Stimulated activated CD4-positive, alpha-beta T cell treated with anti-CD3 and anti-CD28 coated beads, Interleukin-1b, Interleukin-23, amount 100 ng/mL, for 1 hour (primary cell): ENCODE measurements at places on chromosomes 2 and 18.

GRCh38 chr18:72700961-72701710 is 157.0 kb upstream of the CBLN2 start:
- no peak for DNase-seq

DNA sequence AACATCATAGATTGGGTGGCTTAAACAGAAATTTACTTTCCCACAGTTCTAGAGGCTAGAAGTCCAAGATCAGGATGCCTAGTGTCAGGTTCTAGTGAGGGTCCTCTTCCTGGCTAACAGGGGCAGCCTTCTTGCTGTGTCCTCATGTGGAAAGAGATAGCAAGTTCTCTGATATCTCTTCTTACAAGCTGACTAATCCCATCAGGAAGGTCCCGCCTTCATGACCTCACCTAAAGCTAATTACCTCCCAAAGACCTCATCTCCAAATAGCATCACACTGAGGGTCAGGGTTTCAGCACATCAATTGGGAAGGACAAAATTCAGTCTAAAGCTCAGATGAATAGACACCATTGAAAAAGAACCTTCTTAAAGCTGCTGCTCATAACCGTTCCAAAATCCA is 22.9 kb downstream of the ACVR1 start:
- DNase-seq: no peak

DNA sequence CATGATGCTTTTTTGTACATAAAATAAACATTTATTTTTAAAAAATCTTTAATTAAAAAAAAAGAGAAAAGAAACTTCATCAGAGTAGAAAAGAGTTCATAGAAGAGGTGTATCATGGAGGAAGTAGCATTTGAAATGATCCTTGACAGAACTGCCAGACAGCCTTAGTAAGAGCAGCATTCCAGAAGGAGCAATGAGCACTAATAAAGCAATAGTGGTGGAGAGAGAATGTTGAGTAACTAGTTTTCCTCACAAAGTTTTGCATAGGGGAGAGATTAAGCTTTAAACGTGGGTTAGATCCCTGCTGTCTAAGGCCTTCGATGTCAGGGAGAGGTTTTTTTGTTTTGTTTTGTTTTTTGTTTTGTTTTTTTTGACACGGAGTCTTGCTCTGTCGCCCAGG is 29.8 kb upstream of the METTL21A start:
- DNase-seq: no peak

- DNase-seq: no peak
Measured at GRCh38 chr2:205245001-205245400, 437.3 kb upstream of the NRP2 start.

- no peak for DNase-seq
Measured at GRCh38 chr2:95296011-95296410, 1.1 kb upstream of the KCNIP3 start.

DNA sequence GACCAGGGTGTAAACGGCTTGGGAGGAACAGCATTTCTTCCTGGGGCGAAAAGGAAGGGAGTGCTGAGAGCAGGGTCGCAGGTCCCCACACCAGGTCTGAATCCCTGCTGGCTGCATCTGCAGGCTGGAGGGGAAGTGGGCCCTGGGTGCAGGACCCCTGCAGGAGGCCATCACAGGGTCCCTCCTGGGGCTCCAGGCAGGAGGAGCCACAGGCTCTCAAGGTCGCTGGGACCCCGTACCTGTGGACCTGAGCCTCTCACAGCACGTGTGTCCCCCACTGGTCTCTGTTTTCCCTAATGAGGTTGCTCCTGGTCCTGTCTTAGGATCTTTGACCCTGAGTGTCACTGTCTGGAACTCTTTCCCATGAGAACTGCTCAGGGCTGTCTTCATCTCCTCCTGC is 147.8 kb upstream of the ZNF236 start:
- no peak for DNase-seq

DNA sequence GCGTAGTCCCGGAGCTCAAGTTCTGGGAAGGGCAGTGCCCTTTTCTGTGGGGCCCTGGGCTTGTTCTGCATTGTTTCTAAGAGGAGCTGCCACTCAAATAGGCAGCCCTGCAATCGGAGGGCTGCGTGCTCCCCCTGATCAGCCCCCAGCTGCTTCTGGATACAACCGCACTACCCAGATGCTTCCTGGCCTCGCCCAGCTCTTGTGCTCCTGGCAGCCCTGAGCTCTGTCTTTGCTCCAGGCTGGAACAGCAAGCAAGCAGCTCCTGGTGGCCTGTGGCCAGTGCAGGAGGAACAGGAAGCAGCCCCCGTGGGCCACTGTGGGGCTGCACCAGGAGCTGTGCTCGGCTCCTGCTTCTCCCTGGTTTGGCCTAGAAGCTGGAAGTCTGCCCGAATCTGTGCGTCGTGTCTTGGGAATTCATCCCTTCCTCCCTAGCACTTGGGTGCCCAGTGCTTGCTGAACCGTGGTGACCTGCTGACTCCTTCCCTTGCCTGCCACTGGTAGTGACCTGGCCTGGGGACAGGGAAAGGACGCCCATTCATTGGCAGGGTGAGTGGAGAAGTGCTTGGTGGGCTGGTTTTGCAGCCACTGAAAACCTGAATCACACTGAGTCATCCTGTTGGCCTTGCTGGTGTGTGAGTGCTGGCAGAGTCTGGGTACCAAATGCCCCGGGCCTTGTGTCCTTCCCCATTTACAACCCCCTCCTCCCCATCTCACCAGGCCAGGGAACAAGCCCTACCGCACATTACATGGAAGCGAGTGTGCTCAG is 27.3 kb upstream of the NTSR2 start:
- DNase-seq: no peak

DNA sequence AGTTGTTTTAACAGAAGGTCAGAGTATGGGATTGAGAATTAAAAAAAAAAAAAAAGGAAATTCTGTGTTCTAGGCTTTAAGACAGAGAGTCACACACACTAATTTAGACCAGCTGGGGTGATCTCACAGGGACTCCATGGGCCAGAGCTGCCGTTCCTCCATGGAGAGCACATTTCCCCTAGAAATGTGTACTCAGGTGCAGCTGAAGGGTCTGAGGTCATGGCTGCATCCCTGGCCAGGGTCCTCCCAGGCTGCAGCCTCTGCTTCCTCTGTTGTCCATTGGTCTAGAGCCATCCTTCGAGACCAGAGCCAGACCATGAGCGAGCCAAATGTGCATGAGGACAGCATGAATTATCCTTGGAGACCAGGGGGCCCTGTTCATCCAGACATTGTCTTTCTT is 190.1 kb upstream of the TNP1 start:
- no peak for DNase-seq

DNA sequence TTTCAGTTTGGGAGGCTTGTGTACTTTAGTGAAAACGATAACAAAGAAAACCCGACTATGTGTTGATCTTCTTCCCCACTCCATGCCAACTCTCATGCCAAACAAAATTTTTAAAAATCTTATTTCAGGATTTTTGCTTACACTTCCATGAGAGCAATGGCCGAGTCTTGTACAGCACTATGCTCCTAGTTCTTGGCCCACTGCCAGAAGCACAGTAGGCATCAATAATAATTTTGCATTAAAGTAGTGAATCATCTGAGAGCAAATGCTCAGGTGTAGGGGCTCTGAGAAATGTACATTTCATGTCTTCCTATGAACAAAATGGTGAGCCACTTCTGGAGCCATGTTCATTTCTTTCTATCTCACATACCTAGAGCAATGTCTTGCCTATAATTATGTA is 62.2 kb downstream of the MAP3K19 start:
- no peak for DNase-seq

DNA sequence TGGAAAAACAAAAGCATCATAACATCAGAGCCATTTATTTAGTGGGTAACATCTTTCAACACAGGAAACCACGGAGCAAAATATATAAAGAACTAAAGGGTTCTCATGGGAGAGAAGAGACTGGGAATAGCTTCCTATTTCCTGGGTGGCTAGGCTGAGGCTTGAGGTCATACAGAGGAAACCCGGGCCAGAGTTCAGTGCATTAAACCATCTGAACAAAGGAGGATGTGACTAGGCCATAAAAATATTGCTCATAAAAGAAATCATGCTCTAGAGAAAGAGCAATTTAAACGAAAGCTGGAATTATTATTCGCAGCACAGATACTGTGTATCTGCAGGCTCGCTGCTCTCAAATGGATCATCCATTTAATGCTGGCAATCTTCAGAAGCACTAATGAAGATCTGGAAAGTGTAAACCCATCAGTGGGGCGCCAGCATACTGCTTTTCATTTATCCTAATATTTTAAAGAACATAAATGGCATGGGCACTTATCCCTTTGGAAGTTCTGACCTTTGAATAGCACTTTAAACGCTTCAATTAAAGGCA is 83.3 kb downstream of the GALNT14 start:
- DNase-seq: no peak

GRCh38 chr2:86311879-86312278 is 25.5 kb downstream of the REEP1 start:
- DNase-seq: no peak

GRCh38 chr2:217254111-217254510 is 394.2 kb upstream of the TNP1 start:
- no peak for DNase-seq

- DNase-seq: no peak
Measured at GRCh38 chr2:101619191-101619591, 78.3 kb upstream of the MAP4K4 start.

- DNase-seq: no peak
Measured at GRCh38 chr18:9757827-9758621, 49.9 kb downstream of the RAB31 start.

GRCh38 chr2:220533485-220533884 is 906.1 kb downstream of the SLC4A3 start:
- no peak for DNase-seq

GRCh38 chr2:26735883-26736588 is 28.0 kb upstream of the SLC35F6 start:
- DNase-seq: no peak

DNA sequence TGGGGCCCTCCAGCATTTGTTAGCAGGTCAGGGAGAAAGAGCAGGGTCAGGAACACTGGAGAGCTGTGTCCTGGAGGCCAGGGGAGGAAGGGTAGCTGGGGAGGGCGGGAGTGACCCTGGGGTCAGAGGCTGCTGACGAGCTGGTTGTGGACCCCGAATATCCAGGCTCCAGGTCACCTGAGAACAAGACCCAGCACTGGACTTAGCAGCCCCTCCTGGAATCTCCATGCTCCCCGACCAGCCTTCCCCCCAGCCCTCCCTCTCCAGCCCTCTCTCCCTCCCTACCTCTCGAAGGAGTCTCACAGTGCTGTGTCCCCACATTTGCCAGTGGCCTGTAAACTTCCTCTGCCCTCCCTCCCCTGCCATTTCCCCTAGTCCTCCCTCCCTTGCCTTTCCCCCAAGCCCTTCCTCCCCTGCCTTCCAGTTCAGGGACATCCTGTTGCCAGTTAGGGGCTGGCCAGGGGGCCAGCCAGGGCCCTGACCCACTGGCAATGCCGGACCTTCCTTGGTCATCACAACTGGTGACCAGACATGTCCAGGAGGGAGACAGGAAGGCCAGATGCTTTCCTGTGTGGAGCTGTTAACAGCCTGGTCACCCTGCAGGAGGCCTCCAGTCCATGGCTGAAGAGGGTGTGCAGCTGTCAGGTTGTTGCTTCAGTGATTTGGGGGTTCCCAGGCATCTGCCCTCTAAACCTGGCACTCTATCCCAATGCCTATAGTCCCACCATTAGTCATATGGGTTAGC is 50.0 kb upstream of the FAHD2A start:
- DNase-seq: no peak

- DNase-seq: no peak
Measured at GRCh38 chr2:156332284-156332533, 312 bp downstream of the NR4A2 start.

- DNase-seq: no peak
Measured at GRCh38 chr2:134570676-134571075, 148.1 kb downstream of the TMEM163 start.

GRCh38 chr2:8876628-8877027 is 39.2 kb upstream of the KIDINS220 start:
- DNase-seq: no peak

GRCh38 chr2:33370636-33371265 is 105.7 kb upstream of the RASGRP3 start:
- DNase-seq: no peak

DNA sequence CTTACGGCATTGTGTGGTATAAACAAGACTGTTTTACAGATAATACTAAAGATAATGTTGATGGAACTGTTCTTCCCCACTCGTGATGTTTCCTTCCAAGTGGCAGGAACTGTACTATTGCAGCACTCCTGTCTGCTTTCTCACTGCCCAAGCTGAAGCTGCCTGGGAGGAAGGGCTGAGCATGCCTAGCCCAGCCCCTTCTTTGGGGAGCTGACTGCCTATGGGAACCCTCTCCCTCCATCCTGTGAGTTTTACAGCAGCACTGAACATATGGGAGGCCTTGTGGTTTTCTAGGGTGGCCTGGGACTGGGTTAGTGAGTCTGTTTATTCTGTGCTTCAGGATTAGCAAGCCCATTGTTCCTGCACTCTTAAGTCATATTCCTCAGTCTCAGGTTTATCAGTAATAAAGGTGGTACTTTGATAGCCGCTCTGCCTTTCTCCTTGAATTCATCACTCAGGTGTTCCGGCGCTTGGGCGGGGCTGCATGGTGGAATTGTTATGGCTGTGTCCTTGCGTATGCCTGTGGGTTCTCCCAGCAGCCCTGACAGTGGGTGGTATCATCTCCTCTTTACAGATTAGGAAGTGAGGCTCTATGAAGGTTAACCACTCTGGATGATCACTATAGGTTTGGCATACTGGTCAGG is 379.7 kb downstream of the PTPRM start:
- DNase-seq: no peak

- peak; percentile 15 for DNase-seq
Measured at GRCh38 chr2:43225788-43226557, 433 bp downstream of the ZFP36L2 start.

DNA sequence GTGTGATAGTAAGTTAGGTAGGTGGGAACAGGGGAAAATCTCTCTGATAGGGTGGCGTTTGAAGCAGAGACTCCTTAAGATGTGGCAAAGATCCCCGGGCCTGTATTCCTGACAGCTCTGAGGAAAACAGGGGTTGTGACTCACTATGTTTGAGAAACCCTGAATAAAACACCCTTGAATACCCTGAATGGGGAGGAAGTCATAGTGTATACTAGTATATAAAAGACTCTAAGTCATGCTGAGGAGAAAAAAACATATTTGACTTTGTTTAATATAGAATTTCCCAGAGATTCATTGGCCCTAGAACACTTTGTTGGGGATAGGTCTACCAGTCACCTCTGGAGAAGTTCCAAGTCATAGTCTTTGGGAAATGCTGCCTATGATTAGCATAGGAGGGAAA is 590.9 kb downstream of the IRS1 start:
- DNase-seq: no peak

DNA sequence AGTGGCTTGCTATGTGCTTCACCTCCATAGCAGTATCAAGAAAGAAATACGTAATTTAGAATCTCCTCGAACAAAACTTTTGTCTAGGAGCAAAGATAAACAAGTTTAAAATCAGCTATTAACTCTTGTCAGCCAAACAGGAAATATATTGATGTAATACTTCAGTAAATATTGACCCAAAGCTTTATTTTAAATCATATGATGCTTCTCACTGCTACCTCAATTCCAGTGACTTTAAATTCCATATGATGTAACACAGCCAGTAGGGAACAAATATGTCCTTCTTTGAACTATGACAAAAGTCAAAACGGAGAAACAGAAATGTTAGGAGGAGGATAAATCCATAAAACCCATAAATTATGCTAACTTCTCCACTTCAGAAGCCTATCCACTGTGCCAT is 7.2 kb downstream of the RNF103 start:
- DNase-seq: no peak

GRCh38 chr2:215590010-215590745 is 154.3 kb upstream of the FN1 start:
- DNase-seq: no peak
